Activated naive CD8-positive, alpha-beta T cell treated with anti-CD3 and anti-CD28 coated beads for 36 hours (primary cell): ENCODE measurements at places on chromosomes 4 and X.

DNA sequence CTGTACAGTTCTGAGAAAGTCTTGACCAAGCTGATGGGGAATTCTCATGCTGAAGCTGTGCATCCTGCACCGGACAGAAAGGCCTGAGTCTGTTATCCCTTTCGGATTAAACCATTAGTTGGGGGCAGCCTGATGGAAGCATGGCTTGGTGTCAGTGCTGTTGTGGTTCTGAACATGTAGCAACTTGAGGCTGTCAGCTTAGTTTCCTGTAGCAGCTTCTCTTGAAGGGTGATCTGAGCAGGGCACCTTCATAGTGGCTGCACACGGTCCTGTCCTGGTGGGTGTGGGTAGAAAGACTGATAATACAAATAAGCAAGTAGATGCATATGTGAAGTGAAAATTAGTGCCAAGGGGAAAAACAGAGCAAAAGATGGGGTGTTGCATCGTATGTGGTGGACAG lies 11.7 kb downstream of the KIAA0232 start:
- no peak for DNase-seq
- peaks cover 52% of the 10 kb centered on the region for H3K4me1 ChIP-seq
- no peak overlapping the region for H3K4me3 ChIP-seq
- H3K27ac ChIP-seq = no peak overlapping the region

DNA sequence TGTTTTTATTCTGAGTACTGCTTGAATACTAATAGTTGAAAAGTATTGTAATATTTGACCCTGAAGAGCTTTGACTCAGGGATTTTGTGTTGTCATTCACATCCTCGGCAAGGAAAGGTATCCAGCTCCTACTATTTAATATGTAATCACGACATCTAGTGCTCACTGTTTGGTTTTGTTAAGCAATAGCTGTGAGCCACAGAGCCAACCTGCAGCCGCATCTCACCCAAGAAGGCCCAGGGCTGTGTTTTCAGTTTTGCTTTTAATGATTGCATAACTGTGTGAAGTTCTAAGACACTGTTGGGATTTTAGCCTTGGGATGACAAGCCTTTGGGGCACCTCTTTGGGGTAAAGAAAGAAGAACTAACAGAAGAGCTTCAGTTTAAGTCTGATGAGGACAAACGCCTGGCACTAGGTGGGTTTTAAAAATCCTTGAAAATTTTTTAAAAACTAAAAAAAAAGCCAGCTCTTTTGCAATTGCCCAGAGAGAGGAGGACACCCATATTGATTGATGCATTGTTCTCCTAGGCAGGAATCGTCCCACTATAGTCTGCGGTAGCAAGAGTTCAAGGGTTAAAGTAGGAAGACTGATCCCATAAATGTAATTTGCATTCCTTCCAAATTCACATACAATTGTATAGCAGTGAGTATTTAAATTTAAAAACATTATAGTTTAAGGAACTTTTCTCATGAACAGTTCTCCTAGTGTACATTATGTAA lies 157.8 kb downstream of the RELL1 start:
- H3K4me3 ChIP-seq = no peak overlapping the region
- DNase-seq = no peak
- no peaks in the 10 kb centered on the region for H3K36me3 ChIP-seq
- no peaks in the 10 kb centered on the region for H3K4me1 ChIP-seq
- no peaks in the 10 kb centered on the region for H3K27me3 ChIP-seq
- H3K27ac ChIP-seq = no peak overlapping the region

DNA sequence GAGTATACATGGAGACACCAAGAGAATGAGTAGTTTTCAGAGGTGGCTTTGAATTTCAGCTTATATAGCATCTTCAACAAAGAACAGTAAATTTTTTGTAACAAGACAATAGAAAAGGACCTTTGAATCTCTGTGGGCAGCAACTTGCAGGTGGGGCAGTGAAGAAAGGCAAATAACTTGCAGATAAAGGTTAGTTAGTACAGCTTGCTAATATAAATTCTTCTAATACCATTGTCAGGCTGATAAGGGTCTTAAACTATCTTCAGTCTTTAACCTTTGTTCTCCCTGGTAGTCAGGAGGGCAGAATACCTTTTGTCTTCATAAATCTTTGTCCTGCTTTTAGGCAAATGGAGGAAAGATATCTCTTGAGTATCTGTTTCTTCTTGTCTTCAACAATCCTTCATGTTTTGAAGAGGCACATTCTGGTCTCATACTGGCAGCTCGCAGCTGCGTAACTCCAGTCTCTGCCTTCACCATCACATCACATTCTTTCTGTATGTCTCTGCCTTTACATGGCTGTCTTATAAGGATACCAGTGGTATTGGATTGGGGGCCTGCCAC lies 16.0 kb downstream of the ANXA3 start:
- no peaks in the 10 kb centered on the region for H3K4me1 ChIP-seq
- H3K4me3 ChIP-seq = no peak overlapping the region
- no peak overlapping the region for H3K27ac ChIP-seq
- H3K27me3 ChIP-seq = peaks cover 10% of the 10 kb centered on the region

- DNase-seq = no peak
- H3K4me1 ChIP-seq = peaks cover 7% of the 10 kb centered on the region
- no peak overlapping the region for H3K27ac ChIP-seq
- no peaks in the 10 kb centered on the region for H3K36me3 ChIP-seq
- no peak overlapping the region for H3K4me3 ChIP-seq
- peaks cover 59% of the 10 kb centered on the region for H3K27me3 ChIP-seq
Observed at GRCh38 chr4:122832732-122833131, 6.1 kb downstream of the FGF2 start.

DNA sequence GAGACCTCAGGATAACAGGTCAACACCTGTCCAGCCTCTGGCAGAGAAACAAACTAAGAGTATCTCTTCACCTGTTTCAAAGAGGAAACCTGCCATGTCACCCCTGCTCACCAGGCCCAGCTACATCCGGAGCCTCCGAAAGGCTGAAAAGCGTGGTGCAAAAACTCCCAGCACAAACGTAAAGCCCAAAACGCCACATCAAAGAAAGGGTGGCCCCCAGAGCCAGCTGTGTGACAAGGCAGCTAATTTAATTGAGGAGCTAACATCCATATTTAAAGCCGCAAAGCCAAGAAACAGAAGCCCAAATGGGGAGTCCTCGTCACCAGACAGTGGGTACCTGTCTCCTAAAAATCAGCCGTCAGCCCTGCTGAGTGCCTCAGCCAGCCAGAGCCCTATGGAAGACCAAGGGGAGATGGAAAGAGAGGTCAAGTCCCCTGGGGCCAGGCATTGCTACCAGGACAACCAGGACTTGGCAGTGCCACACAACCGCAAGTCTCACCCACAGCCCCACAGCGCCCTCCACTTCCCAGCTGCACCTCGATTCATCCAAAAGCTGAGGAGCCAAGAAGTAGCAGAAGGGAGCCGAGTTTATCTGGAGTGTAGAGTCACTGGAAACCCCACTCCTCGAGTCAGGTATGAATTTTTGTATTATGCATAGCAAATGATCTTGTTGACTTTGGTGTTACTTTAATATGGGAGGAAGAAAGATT lies 15.1 kb downstream of the PALLD start:
- peak; percentile 81 for DNase-seq
- H3K4me3 ChIP-seq = peak overlapping the region; percentile 69
- H3K27ac ChIP-seq = peak overlapping the region; percentile 86
- no peaks in the 10 kb centered on the region for H3K36me3 ChIP-seq
- peaks cover 34% of the 10 kb centered on the region for H3K4me1 ChIP-seq

DNA sequence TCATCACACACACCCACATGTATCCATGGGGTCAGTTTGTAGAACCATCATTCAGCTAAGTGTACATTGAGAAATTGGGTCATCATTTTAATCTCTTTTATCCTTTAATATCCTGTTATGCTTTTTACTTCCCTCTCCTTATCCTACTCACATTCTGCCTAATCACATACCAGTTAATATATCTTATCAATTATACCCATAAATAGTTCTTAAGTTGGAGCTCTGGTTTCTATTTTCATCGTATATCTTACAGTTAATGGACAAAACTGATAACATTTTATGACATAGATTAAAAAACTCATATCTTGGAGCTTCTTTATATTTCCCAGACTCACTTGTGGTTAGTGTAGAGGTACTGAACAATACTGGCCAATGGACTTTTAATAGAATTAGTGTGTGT lies 729.5 kb upstream of the LCORL start:
- no peaks in the 10 kb centered on the region for H3K36me3 ChIP-seq
- no peak overlapping the region for H3K4me3 ChIP-seq
- H3K27ac ChIP-seq = no peak overlapping the region
- no peak for DNase-seq

DNA sequence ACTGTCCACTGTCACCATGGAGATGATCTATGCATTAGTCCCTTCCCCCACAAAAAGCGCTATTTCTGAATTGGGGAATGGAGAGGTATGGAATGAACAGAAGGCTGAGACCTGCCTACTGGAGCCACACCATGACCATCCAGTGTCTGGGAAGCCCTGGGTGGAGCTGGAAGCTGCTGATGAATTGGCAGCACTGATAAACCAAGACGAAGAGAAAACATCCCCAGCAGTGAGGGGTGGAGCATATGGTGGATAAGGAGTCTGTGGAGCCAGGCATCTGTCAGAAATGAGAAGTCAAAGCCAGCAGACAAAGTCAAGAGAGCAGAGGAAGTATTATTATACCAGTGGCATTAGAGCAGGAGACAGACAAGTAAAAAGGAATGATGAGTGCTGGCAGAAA lies 13.2 kb downstream of the CC2D2A start:
- H3K27ac ChIP-seq = no peak overlapping the region
- no peak overlapping the region for H3K4me3 ChIP-seq
- H3K4me1 ChIP-seq = no peaks in the 10 kb centered on the region
- peaks cover 3% of the 10 kb centered on the region for H3K36me3 ChIP-seq
- no peaks in the 10 kb centered on the region for H3K27me3 ChIP-seq
- DNase-seq = no peak

GRCh38 chr4:104942990-104943743 lies 203.5 kb upstream of the TET2 start:
- no peaks in the 10 kb centered on the region for H3K27me3 ChIP-seq
- H3K4me1 ChIP-seq = peaks cover 48% of the 10 kb centered on the region
- peaks cover 3% of the 10 kb centered on the region for H3K36me3 ChIP-seq

DNA sequence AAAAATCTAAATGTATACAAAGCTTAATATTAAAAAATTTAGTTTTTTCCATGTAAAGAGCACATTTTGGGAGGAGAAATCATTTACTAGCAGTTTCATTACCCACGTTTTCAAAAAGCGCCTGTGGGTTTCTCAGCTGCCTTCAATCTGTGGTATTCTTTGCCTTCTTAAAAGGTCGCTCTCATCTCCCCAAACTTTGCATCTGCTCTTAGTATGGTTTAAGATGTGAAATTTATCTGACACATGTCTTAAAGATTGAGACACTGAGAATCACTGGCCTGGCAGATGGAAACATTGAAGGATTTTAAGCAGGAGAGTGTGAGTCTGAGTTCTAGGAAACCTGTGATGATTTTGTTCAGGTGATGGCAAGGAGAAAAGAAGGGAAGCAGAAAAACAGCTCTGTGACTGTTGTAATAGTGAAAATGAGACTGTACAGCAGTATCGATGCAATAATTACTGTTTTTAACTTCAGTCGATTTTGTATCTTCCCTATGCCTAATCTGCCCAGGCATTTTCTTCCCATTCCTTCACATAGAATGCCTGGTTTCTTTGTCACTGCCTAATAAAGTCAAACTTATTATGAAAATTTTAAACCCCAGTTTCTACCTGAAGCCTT lies 75.9 kb downstream of the PAQR3 start:
- H3K27ac ChIP-seq = peak overlapping the region; percentile 65
- H3K36me3 ChIP-seq = peaks cover 2% of the 10 kb centered on the region
- peaks cover 9% of the 10 kb centered on the region for H3K4me1 ChIP-seq

- no peaks in the 10 kb centered on the region for H3K36me3 ChIP-seq
- no peak for DNase-seq
- H3K4me3 ChIP-seq = no peak overlapping the region
- no peaks in the 10 kb centered on the region for H3K27me3 ChIP-seq
Observed at GRCh38 chrX:68415316-68415715, 18.0 kb downstream of the OPHN1 start.

DNA sequence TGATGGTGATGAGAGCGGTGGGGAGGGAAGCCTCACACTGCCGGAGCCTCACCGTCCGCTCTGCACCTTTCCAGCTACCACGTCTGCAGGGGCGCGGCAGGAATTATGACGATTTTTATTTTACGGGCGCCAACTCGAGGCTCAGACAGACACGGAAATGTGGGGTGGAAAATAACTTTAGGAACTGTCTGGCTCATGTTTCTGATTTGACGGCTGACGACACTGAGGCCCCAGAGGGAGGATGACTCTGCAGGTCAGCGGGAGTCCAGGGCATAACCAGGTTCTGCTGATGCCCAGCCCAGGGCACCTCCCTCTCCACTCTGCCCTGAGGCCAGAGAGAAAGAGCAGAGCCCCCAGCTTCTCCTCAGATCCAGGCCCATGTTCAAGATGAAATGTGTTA lies 43.9 kb downstream of the C4orf50 start:
- H3K4me1 ChIP-seq = no peaks in the 10 kb centered on the region
- peaks cover 11% of the 10 kb centered on the region for H3K27me3 ChIP-seq
- H3K36me3 ChIP-seq = no peaks in the 10 kb centered on the region

- H3K27me3 ChIP-seq = peaks cover 4% of the 10 kb centered on the region
- peaks cover 4% of the 10 kb centered on the region for H3K4me1 ChIP-seq
- no peak within 1 kb of the TSS for H3K27ac ChIP-seq
- peaks cover 1% of the 10 kb centered on the region for H3K36me3 ChIP-seq
- DNase-seq = no peak
Observed at GRCh38 chr4:38782452-38783108, at the start of gene TLR10. TSS of gene TLR10 (minus strand) at chr4:38782990. CDS start at chr4:38775590, 7,400 bp downstream.

- H3K27me3 ChIP-seq = no peaks in the 10 kb centered on the region
- H3K4me3 ChIP-seq = no peak overlapping the region
- H3K4me1 ChIP-seq = no peaks in the 10 kb centered on the region
- no peak for DNase-seq
Observed at GRCh38 chr4:20603671-20604313, 96.5 kb upstream of the PACRGL start.

GRCh38 chrX:100409610-100410590 lies at the start of gene PCDH19:
TSS of gene PCDH19 (minus strand) at chrX:100410273. CDS start at chrX:100408597, 1,676 bp downstream.
- DNase-seq = peak; percentile 50
- peaks cover 88% of the 10 kb centered on the region for H3K27me3 ChIP-seq
- no peak within 1 kb of the TSS for H3K27ac ChIP-seq
- H3K36me3 ChIP-seq = peaks cover 1% of the 10 kb centered on the region

DNA sequence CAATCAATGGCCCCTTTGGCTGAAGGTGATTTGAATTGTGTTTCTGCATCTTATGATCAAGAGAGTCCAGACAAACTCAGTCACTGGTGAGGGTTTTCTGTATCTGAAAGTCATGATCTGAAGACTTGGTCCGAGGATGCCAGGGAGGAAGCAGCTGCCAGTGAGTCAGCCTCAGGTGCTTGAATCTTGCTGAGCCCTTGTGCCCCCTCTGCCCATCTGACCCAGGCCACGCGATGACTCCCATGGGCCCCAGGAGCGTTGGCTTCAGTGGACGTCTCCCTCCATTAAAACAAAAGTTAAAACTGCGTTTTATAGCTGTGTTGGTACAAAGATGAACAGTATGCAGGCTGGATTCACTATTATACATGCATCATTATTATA lies 62.0 kb downstream of the HTRA3 start:
- H3K27ac ChIP-seq = no peak overlapping the region
- H3K27me3 ChIP-seq = no peaks in the 10 kb centered on the region
- H3K4me3 ChIP-seq = no peak overlapping the region
- no peaks in the 10 kb centered on the region for H3K4me1 ChIP-seq

GRCh38 chr4:169133932-169134331 lies 123.9 kb upstream of the CBR4 start:
- H3K27ac ChIP-seq = no peak overlapping the region
- H3K4me3 ChIP-seq = no peak overlapping the region
- DNase-seq = no peak
- no peaks in the 10 kb centered on the region for H3K4me1 ChIP-seq
- no peaks in the 10 kb centered on the region for H3K27me3 ChIP-seq
- no peaks in the 10 kb centered on the region for H3K36me3 ChIP-seq
